Activated naive CD4-positive, alpha-beta T cell treated with anti-CD3 and anti-CD28 coated beads, Interleukin-2, amount 50 U/mL, for 72 hours (primary cell): ENCODE measurements at places on chromosomes 6 and 20.

DNA sequence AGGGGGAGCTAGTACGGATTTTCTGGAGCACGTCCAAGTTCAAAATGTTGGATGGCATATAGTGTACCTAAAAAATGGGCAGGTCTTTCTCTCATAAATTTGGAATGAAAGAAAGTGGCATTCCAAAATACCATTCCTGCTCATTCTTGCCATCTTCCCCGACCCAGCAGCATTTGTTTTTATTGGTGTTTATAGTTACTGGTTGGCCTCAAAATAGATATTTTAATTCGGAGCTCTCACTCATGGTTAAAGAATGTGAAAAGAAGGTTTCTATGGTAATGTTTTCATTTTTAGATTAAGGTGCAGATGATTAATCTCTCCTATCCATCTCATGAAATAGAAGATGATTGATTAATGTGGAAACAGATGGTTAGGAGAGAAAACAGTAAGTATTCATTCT, 204.5 kb downstream of the HIVEP2 start:
- DNase-seq = no peak

DNA sequence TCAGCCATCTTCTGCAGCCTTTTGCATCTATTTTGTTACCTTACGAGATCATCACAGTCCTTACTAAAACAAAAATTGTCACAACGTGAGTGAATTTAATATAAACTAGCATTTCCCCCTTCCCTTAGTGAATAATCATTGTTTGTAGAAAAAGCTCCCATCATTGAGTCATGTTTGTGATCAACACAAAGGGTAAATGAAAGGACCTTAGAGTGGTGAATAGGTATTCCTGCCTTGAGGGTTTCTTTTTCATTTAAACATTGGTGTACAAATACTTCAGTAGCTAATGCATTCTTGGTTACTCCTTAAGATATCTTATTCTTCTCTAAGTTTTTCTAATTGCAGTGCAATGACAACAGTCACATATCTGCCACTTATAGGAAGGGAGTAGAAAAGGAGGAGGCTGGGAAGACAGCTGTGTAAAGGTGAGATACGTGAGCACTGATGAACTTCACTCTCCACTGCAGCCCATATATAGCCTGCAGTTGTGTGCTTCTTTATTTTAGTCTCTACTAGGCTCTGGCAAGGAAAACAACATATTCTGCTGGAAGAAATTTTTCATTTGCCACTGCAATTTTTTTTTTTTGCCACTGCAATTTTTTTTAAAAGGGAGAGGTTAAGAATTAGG, 27.8 kb downstream of the ADGRG6 start:
- DNase-seq = no peak

GRCh38 chr20:12961725-12962124, 47.0 kb upstream of the SPTLC3 start:
- no peak for DNase-seq

DNA sequence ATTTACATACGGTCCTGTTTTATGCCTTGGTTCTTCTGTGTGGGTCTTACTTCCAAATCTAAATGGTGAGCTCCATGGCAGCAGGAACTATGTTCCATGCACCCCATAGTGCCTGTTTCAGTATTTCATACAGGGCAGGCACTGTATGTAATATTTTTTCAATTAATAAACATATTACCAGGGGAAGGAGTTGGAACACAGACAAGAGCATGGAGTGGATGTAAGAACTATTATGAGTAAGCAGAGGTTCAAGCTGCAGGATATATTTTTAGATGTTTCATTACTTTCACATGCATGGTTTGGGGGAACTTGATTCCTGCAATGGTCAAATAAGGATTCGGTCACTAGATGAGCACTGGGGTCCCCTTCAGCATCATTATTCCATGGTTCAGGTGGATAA, 108.3 kb downstream of the KIF13A start:
- no peak for DNase-seq

DNA sequence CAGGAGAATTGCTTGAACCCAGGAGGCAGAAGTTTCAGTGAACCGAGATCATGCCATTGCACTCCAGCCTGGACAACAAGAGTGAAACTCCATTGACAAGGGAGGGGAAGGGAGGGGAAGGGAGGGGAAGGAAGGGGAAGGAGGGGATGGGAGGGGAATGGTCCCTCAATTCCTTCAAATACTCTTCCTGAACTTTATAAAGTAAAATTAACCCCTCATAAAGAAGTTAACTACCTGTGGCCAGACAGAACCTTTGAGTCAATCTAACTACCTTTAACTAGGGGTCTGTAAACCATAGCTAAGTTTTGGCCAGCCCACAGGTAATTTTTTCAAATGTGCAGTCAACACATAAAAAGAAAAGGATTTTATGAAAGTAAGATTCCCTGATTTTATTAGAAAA, 131.0 kb downstream of the ZMYND8 start:
- no peak for DNase-seq

DNA sequence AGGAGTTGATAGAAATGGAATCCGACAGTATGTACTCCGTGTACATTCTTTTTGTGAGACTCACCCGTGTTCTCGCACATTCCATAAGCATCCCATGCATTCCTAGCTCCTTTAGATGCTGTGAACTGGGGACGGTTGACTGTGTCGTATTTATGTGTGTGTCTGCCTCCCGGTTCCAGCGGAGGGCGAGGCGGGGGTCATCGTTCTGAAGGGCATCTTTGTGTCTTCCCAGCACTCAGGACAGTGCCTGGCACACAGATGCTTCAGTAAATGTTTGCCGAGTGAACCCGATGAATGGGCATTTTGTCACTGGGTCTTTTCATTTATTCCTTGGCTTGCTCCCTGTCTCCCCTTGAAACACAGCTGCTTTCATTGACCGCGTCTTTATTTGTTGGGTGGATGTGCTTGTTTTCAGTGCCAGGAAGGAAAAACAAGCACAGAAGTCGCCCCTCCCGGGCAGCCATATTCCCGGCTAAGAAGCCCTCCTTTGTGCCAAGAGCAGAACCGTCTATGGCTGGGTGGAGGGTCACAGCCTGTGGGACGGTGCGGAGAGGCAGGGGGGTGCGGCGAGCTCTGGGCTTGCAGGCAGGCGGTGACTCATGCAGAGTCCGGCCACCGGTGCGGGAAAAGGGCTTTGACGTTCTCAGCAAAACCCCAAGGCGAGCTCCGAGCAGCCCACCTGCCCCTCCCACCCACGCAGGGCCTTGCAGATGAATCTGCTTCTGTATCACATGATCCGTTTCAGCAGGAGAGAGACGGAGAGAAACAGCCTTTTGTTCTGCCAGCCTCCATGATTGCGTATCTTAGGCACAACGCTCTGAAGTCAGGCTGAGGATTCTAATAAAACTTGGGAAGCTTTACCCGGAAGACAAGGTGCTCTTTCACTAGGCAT, 11.2 kb upstream of the PSMG4 start:
- no peak for DNase-seq

DNA sequence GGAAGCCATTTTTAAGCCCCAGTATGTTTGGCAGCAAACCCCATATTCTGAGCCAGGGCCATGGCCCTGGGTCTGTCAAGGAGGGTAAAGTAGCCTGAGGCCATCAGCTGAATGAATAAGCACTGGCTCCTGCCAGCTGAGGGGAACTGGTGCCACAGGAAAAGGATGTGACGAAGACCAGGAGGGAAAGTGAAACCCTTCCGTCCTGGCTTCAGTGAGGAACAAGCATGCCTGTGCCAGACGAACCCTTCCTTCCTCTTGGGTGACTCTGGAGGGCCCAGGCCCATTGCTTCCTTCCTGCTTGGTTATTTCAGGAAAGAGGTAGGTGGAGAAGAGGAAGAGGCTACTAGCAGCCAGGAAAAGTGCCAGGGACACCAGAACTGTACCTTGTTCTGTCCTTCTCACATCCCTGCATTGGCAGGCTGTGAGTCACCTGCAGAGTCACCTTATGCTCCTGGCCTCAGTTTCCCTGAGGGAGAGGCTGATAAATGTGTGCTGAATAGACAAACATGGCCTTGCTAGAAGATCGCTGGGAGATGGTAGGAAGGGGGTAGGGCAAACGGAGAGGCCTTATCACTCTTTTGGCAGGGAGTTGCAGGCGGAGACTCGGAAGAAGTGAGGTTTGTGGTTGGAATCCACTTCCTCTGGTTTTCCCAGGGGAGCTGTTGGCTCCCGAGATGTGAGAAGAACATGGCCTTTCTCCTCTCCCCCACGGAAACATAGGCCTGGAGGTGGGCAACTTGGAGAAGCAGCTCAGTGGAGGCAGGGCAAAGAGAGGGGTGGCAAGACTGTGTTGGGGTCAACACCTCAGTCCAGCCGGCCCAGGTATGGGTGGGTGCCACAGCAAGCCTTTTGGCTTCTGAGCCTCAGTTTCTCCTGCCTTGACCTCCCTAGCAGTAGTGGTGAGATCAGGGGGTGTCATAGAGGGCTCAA, 37.4 kb downstream of the COX4I2 start:
- DNase-seq = peak; percentile 60

GRCh38 chr6:106901062-106901461, 73.5 kb downstream of the CD24 start:
- no peak for DNase-seq

DNA sequence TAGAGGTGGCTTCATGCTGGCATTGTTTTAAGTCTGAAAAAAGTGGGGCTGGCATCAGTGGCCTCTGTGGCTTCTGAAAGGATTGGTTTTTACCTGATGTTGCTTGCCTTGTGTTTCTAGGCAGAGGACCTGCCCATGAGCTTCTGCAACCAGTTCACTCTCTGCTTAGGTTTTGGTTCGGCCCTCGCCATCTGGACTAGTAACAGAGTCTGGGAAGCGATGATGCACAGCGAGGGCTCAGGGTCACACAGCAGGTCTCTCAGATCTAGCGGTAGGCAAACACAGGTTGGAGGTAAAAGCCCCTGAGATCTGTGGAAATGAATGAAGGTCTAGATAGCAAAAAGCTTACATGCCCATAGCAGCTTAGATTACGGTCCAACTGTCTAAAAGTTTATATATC, 6.8 kb upstream of the RBL1 start:
- no peak for DNase-seq

DNA sequence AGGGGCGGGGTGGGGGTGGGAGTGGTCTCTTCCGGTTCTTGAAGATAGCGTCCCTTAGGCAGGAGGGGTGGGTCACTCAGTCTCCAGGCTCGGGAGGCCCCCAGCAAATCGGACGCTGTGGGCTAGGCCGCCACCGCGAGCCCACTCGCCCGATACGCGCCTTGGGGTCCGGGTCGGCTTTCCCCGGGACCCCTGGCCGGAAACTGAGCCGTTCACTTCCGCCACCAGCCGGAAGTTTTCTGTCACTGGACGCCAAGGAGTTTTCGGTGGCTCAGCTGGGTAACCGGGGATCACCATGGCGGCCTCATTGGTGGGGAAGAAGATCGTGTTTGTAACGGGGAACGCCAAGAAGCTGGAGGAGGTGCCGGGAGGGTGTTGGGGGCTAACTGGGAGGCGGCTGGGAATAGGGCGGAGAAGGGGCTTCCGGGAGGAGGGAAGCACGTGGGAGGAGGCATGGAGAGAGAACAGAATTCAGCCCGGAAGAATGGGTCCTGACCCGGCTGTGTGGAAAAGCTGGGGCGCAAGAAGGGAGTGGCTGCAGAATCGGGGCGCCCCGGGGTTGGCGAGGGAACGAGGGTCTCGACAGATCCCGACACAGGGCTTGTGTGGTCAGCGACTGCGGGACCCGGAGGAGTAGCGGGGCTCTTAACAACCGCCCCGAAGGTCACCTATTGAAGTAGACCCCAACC, at the start of gene ITPA:
Gene ITPA, plus strand, starts transcription at position 242 of the 689 bp plus-strand sequence. Its CDS starts 54 bp downstream, at position 296.
- peak; percentile 69 for DNase-seq

- DNase-seq = no peak
Measured at GRCh38 chr6:159427771-159428170, 258.6 kb downstream of the FNDC1 start.
